Panc1 (cell line): ENCODE measurements at places on chromosomes 16 and 17.

DNA sequence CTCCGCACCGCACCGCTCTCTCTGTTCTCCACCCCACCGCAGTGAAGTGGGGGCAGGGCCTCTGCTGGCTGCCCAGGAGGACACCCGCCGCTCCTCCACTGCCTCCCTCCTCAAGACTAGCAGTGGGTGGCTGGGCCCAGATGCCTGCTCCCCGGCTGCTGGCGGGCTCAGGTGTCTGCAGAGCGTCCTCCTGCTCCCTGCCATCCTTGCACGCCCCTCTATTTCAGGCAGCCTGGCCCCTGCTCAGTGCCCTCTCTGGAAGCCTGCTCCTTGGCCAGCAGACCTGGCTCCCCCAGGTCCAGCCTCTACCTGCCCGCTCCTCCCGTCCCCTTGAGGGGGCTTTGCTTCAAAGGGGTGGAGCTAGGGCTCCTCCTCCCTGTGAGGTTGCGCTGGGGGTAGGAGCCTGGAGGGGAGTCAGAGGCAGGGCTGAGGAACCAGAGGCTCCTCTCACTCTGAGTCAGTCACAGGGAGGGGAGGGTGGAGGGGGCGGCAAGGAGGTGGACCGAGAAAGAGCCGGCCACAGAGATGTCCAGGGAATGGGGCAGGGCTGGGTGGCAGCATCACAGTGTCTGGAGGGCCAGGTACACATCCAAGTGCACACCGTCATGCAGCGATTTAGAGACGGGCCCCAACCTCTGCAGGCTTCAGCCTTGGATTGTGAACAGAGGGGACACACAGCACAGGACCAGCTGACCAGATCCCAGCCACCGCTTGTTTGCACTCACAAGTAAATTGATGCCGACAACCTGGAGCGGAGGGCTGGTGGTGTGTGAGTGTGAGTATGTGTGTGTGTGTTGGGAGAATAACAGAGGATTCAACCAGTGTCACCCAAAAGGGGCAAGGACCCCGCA lies 9.8 kb upstream of the TMEM92 start:
- no peaks in the 10 kb centered on the region for H3K27me3 ChIP-seq
- no peak for DNase-seq
- H3K4me3 ChIP-seq = no peak overlapping the region
- H3K4me1 ChIP-seq = peaks cover 38% of the 10 kb centered on the region

DNA sequence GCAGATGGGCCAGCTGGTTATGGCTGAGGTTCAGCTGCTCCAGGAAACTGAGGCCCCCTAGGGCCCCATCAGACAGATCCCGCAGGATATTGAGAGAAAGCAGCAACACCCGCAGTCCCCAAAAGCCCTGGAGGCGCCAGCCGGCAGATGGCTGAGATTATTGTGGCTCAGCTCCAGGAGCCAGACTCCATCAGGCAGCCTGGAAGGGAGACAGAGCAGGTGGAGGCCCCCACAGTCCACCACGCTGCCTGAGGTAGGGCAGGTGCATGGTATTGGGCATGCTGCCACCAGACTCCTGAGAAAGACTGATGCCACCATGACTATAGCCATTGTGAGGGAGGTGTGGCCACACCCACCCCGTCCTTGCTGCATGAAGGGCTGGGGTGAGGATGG lies 9.5 kb upstream of the TMEM101 start:
- H3K36me3 ChIP-seq = no peaks in the 10 kb centered on the region
- no peaks in the 10 kb centered on the region for H3K27me3 ChIP-seq
- H3K4me1 ChIP-seq = no peaks in the 10 kb centered on the region
- H3K27ac ChIP-seq = no peak overlapping the region
- H3K4me3 ChIP-seq = no peak overlapping the region

- H3K4me1 ChIP-seq = peaks cover 4% of the 10 kb centered on the region
- no peaks in the 10 kb centered on the region for H3K27me3 ChIP-seq
- H3K36me3 ChIP-seq = peaks cover 3% of the 10 kb centered on the region; the same call in 1 of the 2 replicates
- no peak overlapping the region for H3K4me3 ChIP-seq
- no peak for DNase-seq
Measured at GRCh38 chr16:89049484-89050118, 44.1 kb upstream of the ACSF3 start.

DNA sequence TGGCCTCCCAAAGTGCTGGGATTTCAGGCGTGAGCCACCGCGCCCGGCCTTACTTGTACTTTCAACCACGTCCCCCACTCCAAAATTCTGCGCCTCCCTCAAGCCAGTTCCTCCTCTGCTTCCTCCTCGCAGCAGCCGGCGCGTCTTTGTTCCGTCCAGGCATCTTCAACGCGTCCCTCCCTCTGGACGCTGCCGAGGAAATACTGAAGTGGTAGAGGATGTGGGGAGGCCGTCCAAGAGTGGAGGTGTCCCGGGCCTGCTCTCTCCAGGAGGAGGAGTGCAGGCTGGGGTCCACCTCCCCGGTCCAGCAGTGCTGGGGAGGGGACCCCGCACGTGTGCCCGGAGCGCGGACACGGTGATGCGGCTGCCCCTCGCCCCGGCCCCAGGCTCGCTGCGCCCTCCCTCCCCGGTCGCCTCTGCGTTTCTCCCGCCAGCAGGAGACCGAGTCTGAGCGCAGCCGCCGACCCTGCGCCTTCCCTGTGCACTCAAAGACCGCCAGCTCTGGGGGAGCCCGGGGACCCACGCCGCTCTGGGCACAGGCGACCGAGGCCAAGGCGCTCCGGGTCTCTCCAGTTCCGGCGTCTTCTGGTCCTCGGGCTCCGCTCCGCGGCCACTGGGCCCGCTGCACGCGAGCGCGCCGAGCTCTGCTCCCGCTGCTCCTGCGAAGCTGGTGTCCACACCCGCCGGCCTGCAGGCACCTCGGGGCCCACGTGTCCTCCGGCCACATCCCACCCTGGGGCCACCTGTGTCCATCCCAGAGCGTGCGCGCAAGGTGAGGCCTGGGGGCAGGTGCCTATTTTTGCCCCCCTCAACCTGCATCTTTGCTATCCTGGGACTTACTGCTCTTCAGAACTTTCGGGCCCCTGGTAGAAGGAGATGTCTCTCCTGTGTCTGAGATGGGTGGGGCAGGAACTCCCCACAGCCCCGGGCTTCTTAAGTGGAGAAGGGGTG lies 31.7 kb downstream of the OSBPL7 start:
- no peak for DNase-seq
- peaks cover 40% of the 10 kb centered on the region for H3K27me3 ChIP-seq
- H3K4me1 ChIP-seq = peaks cover 4% of the 10 kb centered on the region; the same call in 1 of the 2 replicates

DNA sequence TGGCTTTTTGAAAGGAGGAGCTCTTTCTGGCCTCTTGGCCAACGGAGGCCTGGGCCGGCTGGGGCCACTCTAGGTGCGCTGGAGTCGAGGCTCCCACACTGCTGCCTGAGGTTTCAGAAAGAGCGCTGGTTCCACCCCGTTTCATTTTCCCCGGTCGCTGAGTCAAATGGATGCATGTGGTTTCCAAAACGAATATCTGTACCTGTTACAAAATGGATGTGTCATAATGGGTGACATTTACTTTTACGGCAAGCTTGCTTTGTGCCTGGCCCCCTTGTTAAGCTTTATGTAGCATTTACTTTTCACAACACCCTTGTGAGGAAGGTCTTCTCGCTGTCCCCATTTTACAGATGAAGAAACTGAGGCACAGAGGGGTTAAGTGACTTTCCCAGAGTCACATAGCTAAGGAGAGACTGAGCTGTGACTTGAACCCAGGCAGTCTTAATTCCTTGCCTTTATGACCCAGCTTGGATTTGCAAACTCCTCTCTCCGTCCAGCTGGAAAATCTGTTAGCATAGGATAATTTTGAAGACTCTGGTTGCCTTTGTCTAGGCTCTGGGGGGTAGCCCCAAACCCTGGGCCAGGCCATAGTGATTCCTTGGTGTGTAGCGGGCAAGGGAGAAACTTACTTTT lies 10.6 kb downstream of the KSR1 start:
- H3K27ac ChIP-seq = no peak overlapping the region
- H3K36me3 ChIP-seq = no peaks in the 10 kb centered on the region
- no peaks in the 10 kb centered on the region for H3K27me3 ChIP-seq
- no peak for DNase-seq

GRCh38 chr17:19592316-19592715 lies 56.2 kb upstream of the ALDH3A2 start:
- H3K27me3 ChIP-seq = no peaks in the 10 kb centered on the region
- H3K36me3 ChIP-seq = no peaks in the 10 kb centered on the region

DNA sequence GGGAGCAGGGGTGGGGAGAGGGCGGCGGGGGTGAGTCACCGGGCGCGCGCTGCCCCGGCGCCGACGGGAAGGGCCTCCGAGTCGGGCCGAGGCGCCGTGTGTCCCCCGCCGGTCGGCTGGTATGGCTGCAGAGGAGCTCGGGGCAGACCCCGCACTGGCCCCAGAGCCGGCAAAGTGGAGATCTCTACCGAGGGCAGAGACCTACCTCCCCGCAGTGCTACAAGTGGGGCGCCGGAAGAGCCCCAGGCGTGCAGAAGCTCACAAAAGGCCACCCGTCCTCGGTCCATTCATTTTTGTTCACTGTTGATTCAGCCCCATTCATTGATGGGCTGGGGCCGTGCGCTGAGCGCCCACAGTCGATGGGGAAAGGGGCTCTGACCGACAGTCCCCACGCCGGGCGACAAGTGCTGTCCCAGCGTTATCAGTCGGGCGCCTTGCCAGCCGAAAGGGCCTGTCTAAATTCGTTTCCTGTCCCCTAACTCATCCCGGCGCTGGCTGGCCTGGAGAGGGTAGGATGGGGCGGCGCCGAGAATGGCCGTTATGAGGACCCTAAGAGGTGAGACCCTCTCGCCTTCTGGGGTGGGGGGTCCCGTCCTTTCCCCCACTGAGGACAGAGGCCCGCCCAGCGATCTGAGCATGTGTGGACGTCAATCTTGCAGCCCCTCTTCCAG lies 709 bp upstream of the ENO3 start:
- peaks cover 22% of the 10 kb centered on the region for H3K4me1 ChIP-seq
- peak overlapping the region; percentile 67 for H3K4me3 ChIP-seq
- peak overlapping the region; percentile 94 for H3K27ac ChIP-seq
- no peak for DNase-seq

DNA sequence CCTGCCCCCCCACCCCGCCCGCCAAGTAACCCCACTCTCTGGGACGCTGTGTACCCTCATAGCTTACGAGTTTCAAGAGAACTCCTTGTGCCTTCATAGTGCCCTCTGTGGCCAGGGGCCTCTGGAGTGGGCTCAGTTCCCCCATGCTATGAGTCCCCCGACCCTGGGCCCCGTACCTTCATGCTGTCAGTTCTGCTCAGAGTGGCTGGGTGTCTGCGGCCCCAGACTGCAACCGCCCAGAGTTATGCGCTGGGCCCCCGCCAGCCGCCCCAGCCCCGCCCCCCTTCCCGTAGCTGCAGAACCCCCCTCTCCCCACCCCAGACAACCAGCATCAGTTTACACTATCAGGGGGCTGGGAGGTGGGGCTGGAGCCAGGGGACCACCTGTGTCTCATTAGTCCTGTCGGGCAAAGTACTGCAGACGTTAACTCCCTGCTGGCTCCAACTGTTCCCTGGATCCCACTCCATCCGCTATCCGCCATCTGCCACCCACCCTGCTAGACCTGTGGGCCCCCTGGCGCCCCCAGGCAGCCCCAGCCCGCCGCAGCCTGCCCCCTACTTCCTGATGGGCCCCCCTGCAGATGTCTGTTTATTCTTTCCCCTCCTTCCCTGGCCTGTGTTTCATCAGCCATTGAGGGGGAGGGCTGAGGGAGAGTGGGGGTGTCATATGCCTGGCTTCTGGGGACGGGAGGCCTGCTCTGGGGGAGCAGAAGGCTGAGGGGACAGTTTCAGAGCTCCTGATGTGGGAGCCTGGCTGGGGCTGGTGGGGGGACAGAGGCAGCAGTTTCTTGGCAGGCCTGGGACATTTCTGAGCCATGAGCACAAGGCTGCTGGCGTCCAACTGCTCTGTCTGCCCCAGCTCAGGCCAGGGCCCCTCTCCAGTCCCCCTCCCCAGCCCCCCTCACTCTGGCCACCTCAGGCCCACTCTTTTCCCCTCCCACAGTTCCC lies at the start of gene MFAP4:
Gene MFAP4 (minus strand): TSS at position 217 of the 947 bp plus-strand sequence. CDS start 35 bp downstream, at position 182.
- peaks cover 12% of the 10 kb centered on the region for H3K4me1 ChIP-seq
- H3K4me3 ChIP-seq = peak within 1 kb of the TSS; percentile 27; the same call in 1 of the 2 replicates
- no peak for DNase-seq
- no peak within 1 kb of the TSS; the same call in 1 of the 2 replicates for H3K27ac ChIP-seq

DNA sequence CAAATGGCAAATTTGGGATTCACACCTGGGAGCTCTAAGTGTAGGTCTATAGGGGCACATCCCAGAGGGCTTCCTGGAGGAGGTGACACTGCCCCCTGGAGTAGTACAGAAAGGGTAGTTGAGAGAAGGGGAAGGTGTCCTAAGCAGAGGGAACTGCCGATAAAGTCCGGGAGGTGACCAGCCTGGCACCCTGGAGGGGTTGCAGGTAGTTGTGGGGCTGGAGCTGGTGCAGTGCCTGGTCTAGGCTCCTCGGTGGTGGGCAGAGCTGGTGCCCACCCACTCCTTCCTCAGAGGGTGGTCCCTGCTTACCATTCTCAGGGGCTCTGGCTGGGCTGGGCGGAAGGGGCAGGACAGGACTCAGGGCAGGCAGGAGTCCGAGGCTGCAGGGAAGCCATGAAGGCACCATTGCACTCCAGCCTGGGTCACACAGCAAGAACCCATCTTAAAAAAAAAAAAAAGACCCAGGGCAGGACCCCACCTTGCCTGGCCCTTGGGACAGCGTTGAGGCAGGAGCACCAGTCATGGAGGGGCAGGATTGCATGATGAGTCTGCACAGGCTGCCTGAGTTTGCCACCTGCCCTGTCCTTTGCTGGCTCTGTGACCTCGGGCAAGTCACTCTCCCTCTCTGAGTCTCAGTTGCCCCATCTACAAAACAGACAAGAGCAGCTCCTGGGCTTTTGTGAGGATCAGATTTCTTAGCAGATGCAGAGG lies 43.8 kb downstream of the LAT start:
- no peaks in the 10 kb centered on the region for H3K4me1 ChIP-seq
- no peak overlapping the region for H3K4me3 ChIP-seq
- no peaks in the 10 kb centered on the region for H3K27me3 ChIP-seq
- DNase-seq = no peak
- no peak overlapping the region for H3K27ac ChIP-seq

GRCh38 chr17:68505951-68506350 lies 6.3 kb upstream of the PRKAR1A start:
- H3K27me3 ChIP-seq = no peaks in the 10 kb centered on the region
- no peak for DNase-seq
- H3K27ac ChIP-seq = no peak overlapping the region
- H3K36me3 ChIP-seq = no peaks in the 10 kb centered on the region
- no peak overlapping the region for H3K4me3 ChIP-seq

- H3K4me3 ChIP-seq = no peak overlapping the region
- no peaks in the 10 kb centered on the region for H3K36me3 ChIP-seq
- no peak overlapping the region for H3K27ac ChIP-seq
- no peaks in the 10 kb centered on the region for H3K4me1 ChIP-seq
Measured at GRCh38 chr16:72311426-72311825, 139.5 kb upstream of the PMFBP1 start.

DNA sequence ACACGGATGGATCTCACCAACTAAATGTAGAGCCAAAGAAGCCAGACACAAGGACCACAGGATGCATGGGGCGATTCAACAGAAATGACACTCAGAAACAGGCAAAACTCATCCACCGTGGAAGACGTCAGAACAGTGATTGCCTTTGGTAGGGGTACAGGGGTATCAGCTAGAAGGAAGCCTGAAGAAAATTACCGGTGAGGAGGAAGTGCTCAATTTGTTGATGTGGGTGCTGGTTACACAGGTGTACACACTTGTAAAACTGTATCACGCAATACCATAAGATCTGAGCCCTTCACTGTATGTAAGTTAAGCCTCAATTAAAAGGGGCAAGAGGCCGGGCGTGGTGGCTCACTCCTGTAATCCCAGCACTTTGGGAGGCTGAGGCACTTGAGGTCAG lies 226.1 kb downstream of the C16orf78 start:
- no peaks in the 10 kb centered on the region for H3K4me1 ChIP-seq

- no peak overlapping the region for H3K4me3 ChIP-seq
- H3K36me3 ChIP-seq = 0 out of 2 replicates have a peak, but pooled peaks cover 2% of the 10 kb centered on the region
- no peak for DNase-seq
- H3K27me3 ChIP-seq = no peaks in the 10 kb centered on the region
- no peak overlapping the region for H3K27ac ChIP-seq
Measured at GRCh38 chr17:40089077-40089895, 11.1 kb downstream of the NR1D1 start.
